IMR-90 (cell line): ENCODE measurements at places on chromosomes 7 and 10.

- H3K4me3 ChIP-seq = no peak overlapping the region
- H3K27ac ChIP-seq = no peak overlapping the region
- H3K27me3 ChIP-seq = no peaks in the 10 kb centered on the region
- no peak for DNase-seq
- peaks cover 8% of the 10 kb centered on the region for H3K4me1 ChIP-seq
Observed at GRCh38 chr10:119616882-119617570, 20.3 kb upstream of the TIAL1 start.

- peaks cover 1% of the 10 kb centered on the region; the same call in 1 of the 2 replicates for H3K36me3 ChIP-seq
- H3K27ac ChIP-seq = no peak overlapping the region
- DNase-seq = no peak
- peaks cover 1% of the 10 kb centered on the region; the same call in 1 of the 2 replicates for H3K27me3 ChIP-seq
Observed at GRCh38 chr7:102321351-102322201, 34.7 kb downstream of the SPDYE6 start.

DNA sequence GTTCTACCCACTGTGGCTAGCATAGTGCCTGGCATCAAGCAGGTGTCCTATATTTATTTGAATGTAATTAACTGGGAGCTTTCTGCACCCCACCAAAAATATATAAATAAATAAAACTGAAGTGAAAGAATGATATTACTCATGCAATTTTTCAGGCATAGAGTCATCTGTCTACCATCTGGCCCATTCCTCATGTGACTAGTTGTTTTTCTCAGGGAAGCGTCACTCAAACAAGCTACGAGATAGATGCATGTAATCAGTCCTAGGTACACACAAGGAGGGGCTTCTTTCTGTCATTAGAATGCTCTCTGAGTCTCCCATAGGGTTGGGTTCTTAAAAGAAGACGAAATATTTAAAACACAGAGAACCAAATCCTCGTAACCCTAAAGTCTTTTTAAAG, 255.5 kb upstream of the KMT2E start:
- DNase-seq = no peak
- H3K4me1 ChIP-seq = no peaks in the 10 kb centered on the region
- H3K36me3 ChIP-seq = no peaks in the 10 kb centered on the region
- H3K27me3 ChIP-seq = no peaks in the 10 kb centered on the region

DNA sequence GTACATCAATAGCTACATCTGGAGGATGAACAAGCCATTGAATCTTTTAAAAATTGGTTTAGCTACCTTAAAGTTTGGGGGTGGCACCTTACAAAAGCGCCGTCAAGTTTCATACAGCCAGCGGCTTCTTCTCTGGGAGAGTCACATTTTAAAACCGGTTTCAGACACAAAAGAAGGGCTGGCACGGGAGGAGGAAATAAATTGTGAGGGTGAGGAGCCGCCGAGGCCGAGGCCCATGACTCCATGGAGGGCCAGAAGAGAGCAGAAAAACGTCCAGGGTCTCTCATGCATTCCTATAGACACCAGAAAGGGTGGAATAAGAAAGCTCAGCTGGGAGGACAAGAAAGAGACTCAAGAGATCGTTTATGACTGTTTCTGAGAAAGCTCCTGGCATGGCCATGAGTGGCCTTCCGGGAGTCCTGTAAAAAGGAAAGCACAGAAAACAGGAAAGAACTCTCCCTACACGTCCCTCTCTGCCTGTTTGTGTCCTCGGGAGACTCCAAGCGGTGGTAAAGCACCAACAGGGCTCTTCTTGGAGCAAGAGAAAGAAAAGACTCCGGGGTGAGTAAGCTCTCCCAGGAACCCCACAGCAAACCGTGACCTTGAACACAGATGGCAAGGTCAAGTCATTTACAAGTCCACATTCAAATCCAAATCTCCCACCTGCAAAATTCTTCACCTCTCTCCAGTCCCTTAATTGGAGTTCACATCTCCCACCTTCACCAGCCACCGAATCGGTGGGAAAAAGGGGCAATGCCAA, 1.8 kb downstream of the FRAT2 start:
- DNase-seq = peak; percentile 87
- peaks cover 16% of the 10 kb centered on the region for H3K4me1 ChIP-seq
- H3K27me3 ChIP-seq = peaks cover 13% of the 10 kb centered on the region
- peak overlapping the region; percentile 72 for H3K4me3 ChIP-seq
- peak overlapping the region; percentile 94 for H3K27ac ChIP-seq

- H3K36me3 ChIP-seq = peaks cover under 1% of the 10 kb centered on the region; the same call in 1 of the 2 replicates
- no peak overlapping the region for H3K27ac ChIP-seq
- H3K4me3 ChIP-seq = no peak overlapping the region
- H3K27me3 ChIP-seq = no peaks in the 10 kb centered on the region
- DNase-seq = no peak
Observed at GRCh38 chr10:80186364-80187012, 18.8 kb downstream of the ANXA11 start.

GRCh38 chr7:95687759-95688343, 84.5 kb upstream of the DYNC1I1 start:
- no peak overlapping the region for H3K4me3 ChIP-seq
- peaks cover 2% of the 10 kb centered on the region; the same call in 1 of the 2 replicates for H3K27me3 ChIP-seq
- DNase-seq = peak; percentile 26
- no peaks in the 10 kb centered on the region for H3K4me1 ChIP-seq

- no peak overlapping the region for H3K27ac ChIP-seq
- DNase-seq = no peak
- H3K27me3 ChIP-seq = no peaks in the 10 kb centered on the region
- H3K36me3 ChIP-seq = peaks cover 1% of the 10 kb centered on the region; the same call in 1 of the 2 replicates
- no peaks in the 10 kb centered on the region for H3K4me1 ChIP-seq
Observed at GRCh38 chr7:107079212-107079940, 34.9 kb downstream of the PRKAR2B start.

- H3K4me1 ChIP-seq = peaks cover 3% of the 10 kb centered on the region; the same call in 1 of the 2 replicates
- peaks cover 4% of the 10 kb centered on the region; the same call in 1 of the 2 replicates for H3K27me3 ChIP-seq
- DNase-seq = peak; percentile 63
- H3K27ac ChIP-seq = no peak overlapping the region
- no peak overlapping the region for H3K4me3 ChIP-seq
Observed at GRCh38 chr10:123994417-123995081, 98.8 kb downstream of the CHST15 start.

- H3K27ac ChIP-seq = no peak overlapping the region
- peaks cover 7% of the 10 kb centered on the region for H3K36me3 ChIP-seq
- H3K27me3 ChIP-seq = no peaks in the 10 kb centered on the region
Observed at GRCh38 chr7:498678-499641, 20.7 kb downstream of the PDGFA start.

- no peaks in the 10 kb centered on the region for H3K36me3 ChIP-seq
- no peak overlapping the region for H3K4me3 ChIP-seq
- no peaks in the 10 kb centered on the region for H3K27me3 ChIP-seq
Observed at GRCh38 chr7:33761449-33762080, 143.8 kb upstream of the BMPER start.

DNA sequence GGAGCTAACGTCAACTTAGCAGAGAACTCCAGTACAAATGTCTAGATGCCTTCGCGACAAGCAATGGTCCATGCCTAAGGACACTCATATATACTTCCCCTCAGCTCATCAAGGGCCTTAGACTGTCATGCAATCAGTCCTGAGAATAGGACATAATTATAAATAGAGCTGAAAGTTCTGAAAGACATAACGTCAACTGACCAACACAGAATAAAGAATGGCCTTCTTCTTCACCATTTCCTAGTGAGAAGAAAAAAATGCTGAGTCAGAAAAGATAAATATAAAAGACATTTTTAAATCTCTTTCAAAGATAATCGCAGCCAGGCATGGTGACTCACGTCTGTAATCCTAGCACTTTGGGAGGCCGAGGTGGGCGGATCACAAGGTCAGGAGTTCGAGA, 83.2 kb downstream of the ARMH3 start:
- no peak overlapping the region for H3K4me3 ChIP-seq
- H3K4me1 ChIP-seq = peaks cover 11% of the 10 kb centered on the region
- peak; percentile 23 for DNase-seq
- no peak overlapping the region for H3K27ac ChIP-seq
- no peaks in the 10 kb centered on the region for H3K27me3 ChIP-seq
- H3K36me3 ChIP-seq = peaks cover 17% of the 10 kb centered on the region

DNA sequence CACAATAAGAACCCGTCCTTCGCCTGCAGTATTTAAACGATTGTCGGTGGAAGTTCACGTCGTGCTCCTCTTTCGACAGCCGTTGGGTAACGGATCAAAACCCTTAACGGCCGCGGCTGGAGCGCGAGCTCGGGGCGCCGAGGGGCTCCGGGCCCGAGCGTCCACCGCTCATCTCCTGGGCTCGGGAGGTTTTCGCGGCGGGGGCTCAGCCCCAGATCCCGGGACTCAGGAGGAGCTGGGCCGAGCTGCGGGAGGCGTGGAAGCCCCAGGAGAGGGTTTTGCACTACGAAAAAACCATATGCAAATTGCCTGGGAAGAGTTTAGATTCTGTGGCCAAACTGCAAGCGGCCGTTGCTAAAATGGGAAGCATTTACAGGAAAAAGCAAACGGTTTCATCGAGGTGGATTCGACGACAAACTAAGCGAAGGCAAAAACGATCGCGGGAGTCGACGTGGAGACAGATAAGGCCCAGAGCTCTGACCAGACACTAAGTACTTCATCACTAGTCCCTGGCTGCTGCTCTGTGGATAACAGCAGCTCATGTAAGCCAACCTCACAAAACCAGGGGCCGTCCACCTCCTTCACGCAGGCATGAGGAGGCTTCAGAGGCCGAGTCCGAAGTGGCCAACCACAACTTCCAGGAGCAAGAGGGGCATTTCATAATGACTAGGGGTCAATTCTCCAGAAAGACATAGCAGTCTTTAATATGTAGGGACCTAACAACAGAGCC, 129.7 kb downstream of the MARCHF5 start:
- no peak for DNase-seq
- H3K4me3 ChIP-seq = no peak overlapping the region; the same call in 1 of the 2 replicates
- H3K36me3 ChIP-seq = no peaks in the 10 kb centered on the region
- H3K4me1 ChIP-seq = no peaks in the 10 kb centered on the region
- H3K27ac ChIP-seq = no peak overlapping the region

- peaks cover 8% of the 10 kb centered on the region for H3K4me1 ChIP-seq
- DNase-seq = peak; percentile 93
- no peak overlapping the region for H3K4me3 ChIP-seq
- H3K27ac ChIP-seq = peak overlapping the region; percentile 95; the same call in 1 of the 2 replicates
- H3K27me3 ChIP-seq = no peaks in the 10 kb centered on the region
Observed at GRCh38 chr10:99775850-99776249, 6.6 kb upstream of the ABCC2 start.

DNA sequence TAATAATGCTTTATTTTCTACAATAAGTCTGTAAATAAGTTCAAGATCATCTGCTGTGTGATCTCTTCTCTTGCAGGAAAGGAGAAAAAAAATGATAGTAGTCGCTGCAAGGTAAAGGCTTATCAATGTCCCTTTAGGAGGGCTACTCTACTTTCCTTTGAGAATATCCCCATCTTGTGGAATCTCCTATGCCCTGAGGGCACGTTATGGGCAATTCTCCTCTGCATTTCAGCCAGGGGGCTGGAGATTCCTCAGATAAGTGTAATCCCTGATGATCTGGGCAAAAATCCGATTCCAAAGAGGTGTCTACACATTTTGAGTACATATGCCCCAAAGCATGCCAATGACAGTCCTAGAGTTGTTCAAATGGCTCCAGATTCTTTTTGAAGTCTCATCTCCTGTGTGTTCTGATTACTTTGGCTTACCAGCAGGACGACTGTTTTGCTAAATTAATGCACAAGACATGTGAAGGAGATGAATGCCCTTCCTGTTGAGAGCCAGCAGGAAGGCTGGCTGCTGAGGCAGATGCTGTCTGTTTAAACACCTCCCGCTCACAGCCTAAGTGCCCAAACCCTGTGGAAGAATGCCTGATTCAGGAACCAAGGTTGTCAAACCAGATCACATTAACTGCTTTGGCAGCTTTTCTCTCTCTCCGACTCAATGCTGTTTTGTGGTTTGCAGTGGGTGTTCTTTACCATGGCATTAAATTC, 171.2 kb upstream of the COL1A2 start:
- no peak overlapping the region for H3K4me3 ChIP-seq
- no peak overlapping the region for H3K27ac ChIP-seq
- H3K4me1 ChIP-seq = peaks cover 5% of the 10 kb centered on the region
- H3K36me3 ChIP-seq = no peaks in the 10 kb centered on the region
- DNase-seq = peak; percentile 69

DNA sequence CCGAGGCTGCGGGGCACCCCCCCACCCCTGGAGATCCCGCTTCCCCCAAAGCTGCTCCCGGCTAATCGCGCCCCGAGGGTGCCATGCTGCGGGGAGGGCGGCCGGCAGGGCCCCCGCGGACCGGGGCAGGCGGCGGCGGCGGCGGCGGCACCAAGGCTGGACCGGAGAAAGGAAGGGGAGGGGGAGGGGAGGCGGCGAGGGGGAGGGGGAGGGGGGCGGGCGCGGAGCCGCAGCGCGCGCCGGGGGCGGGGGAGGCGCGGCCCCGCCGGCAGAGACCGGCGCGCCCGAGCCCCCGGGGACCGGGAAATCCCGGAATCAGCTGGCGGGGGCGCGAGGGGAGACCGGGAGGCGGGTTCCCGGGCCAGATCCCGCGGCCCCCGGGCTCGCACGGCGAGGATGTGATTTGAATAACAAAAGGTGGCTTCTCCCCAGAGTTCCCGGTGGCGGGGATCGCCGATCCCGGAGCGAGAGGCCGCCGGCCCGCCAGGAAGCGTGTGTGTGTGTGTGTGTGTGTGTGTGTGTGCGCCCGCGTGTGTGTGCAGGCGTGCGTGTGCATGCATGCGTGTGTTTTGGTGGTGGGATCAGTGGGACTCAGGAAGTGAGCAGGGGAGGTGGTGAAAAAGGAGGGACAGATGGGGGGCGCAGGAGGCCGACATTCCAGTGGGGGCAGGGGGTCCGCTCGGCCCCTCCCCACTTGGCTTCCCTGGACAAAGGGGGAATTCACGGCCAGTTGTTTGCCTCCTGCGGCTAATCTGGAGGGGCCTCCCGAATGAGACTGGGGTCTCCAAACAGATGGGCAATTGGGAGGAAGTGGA, 99.5 kb downstream of the HIP1 start:
- H3K4me3 ChIP-seq = peak overlapping the region; percentile 45
- H3K4me1 ChIP-seq = peaks cover 10% of the 10 kb centered on the region; the same call in 1 of the 2 replicates
- H3K27me3 ChIP-seq = no peaks in the 10 kb centered on the region
- DNase-seq = peak; percentile 22

DNA sequence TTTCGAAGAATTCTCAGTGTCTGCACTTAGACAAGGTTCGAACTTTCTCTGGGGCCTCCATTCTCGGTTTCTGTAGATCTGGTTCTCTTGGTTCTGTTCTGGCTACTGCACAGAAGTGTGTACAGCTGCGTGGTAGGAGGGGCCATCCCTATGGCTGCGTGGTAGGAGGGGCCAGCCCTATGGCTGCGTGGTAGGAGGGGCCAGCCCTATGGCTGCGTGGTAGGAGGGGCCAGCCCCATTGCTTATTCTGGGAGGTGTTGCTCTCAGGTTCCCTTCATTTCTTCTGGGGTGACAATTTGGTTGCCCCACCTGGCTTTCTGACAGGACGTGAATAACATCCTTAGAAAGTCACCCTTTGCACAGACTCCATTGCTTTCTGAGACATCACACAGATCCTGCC, 65.2 kb upstream of the CHST15 start:
- H3K4me3 ChIP-seq = no peak overlapping the region
- no peak overlapping the region for H3K27ac ChIP-seq
- no peak for DNase-seq
- H3K36me3 ChIP-seq = no peaks in the 10 kb centered on the region

GRCh38 chr7:102439963-102440795, 6.8 kb downstream of the ORAI2 start:
- H3K4me3 ChIP-seq = no peak overlapping the region
- DNase-seq = peak; percentile 79
- peaks cover 3% of the 10 kb centered on the region for H3K4me1 ChIP-seq
- no peaks in the 10 kb centered on the region for H3K27me3 ChIP-seq
- H3K36me3 ChIP-seq = peaks cover 19% of the 10 kb centered on the region
- H3K27ac ChIP-seq = peak overlapping the region; percentile 41; the same call in 1 of the 2 replicates

GRCh38 chr10:100877461-100877850, 35.3 kb upstream of the SLF2 start:
- H3K4me1 ChIP-seq = peaks cover 18% of the 10 kb centered on the region
- H3K4me3 ChIP-seq = no peak overlapping the region
- no peak overlapping the region for H3K27ac ChIP-seq
- no peaks in the 10 kb centered on the region for H3K36me3 ChIP-seq
- no peaks in the 10 kb centered on the region for H3K27me3 ChIP-seq
